ENCODE measurements at places on chromosomes 2 and 18.

DNA sequence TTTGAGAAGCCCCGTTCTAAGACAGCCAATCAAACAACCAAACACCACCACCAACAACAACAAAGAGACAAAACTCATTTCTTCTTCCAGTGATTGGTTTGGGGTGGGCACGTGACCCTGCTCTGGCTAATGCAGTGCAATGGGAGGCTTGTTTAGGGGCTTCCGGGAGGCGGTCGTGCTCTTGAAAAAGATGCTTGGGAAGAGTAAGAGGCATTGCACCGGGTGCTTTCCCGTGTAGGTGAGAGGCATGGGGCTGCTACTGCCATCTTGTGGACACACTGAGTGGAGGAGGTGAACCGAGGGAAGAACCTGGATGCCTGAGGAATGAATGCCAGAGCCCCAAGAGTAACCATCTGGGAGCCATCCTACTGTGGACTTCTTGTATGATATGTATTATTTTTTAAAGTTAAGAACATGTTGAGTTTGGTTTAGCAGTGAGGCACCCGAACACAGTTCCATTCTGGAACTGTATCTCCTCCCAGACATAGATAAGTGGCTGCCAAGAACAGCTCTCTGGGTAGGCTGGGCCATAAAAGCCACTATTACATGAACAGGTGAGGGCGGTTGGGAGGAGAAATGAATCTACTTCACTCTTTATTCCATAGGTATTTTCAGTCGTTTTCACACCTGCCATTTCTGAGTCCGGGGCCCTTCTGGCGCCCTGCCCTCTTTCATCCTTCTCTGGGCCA is 19.1 kb upstream of the ARHGAP25 start:
- DNase-seq = peak; percentile 48

DNA sequence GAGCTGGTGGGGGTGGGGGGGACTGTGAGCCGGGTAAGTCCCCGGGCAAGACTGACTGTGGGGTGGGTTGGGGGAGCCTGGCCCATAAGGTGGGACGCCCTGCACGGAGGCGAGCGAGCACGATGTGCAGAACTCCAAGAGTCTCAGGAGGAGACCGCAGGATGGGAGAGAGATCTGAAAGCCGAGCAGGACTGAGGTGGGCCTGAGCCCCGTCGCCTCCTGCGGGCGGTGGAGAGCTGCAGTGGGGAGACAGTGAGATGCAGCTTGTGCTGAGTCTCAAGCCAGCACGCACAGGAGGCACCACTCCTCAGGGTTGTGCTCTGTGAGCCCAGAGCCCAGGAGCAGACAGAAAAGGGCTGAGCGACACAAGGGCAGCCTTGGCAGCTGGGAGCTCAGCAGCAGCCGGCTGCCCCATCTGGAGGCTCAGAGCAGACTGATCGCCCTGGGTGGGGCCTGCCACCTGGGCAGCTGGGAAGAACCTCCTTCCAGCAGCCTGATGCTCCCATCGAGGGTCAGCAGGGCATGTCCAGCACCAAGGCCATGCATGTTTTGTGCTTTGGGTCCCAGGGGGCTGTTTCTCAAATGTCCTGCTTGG is 15.9 kb downstream of the ARHGEF4 start:
- no peak for DNase-seq

GRCh38 chr18:48137374-48138081 is 207.1 kb upstream of the SMAD2 start:
- DNase-seq = no peak

DNA sequence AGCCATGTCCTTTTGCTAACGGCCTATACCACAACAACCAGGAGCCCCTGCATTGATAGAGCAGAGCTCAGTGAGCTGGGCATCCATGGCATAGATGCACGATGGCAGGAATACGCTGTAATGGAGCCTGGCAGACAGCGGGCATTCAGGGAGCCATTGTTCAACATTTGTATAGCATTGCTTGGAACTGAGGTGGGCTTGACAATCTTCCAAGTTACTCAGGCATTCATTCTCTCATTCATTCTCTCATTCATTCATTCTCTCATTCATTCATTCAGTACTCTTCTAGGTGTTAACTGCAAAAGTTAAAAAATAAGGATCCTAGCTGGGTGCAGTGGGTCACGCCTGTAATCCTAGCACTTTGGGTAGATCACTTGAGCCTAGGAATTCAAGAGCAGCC is 62.7 kb downstream of the MYOM1 start:
- no peak for DNase-seq

DNA sequence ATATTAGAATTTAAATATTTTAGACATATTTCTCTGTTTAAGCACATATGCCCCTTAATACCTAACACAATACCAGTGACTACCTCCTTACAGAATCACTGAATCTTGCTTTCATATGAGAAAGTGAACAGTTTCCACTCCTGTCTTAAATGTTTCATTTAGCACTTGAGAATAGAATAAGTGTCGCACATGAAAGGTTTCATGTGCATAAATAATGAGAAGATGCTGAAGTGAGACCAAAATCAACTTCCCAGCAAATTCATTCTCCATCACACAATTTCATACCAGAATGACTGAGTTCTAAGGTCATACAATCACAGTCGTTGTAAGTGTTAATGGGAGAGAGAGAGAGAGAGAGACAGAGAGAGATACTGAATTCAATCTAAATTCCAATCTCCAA is 51.2 kb downstream of the ATIC start:
- no peak for DNase-seq

DNA sequence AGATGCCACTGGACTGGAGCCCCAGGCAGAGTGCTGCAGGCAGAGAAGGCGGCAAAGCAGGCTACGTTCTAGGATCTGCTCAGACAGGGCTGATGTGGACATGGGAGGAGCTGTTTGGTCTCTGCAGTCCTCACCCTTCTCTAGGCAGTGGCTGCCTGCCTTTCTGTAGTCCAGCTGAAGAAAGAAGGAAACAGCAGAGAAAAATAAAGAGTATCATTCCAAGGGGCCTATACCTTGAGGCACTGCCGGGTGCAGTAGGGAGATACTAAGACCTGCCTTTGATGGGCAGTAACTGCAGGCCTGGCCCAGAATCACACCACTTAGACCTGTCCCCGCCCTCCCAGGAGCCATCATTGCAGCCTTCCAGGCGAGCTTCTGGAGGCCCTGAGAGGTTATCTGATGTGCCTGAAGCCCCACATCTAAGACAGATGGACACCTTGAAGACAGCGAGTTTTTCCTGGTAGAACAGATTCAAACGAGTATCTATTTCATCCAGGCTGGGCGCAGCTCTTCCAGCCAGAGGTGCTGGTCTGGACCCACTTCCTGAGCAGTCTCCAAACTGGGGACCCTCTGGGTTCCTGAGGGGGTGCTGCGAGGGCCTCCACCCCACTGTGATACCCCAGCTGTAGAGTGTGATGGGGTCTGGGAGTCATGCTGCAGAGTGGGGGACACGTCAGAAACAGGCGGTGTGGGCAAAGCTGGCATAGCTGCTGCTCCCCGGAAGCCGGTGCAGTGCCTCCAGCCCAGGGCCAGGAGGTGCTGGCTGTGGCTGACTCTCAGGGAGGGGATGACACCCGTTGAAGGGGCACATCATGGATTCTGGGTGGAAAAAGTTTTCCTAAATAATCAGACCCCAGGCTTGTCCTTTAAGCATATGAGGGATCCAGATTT is 87.3 kb upstream of the OTOS start:
- no peak for DNase-seq

DNA sequence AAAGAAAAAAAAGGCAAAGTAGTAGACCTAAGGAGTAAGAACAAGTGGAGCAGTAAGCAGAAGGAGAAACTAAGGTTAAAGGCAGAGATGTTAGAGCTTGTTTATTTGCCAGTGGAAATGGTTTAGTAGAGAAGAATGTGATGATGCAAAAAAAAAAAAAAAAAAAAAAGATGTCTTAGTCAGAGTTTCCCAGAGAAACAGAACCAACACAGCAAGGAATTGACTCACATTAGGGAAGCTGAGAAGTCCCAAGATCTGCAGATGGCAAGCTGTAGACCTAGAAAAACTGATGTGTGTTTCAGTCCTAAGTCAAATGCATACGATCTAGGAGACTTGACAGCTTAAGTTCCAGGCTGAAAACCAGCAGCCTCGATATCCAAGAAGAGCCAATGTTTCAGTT is 1548.8 kb upstream of the LRRTM1 start:
- DNase-seq = no peak

GRCh38 chr2:23027396-23027795 is 357.6 kb upstream of the KLHL29 start:
- DNase-seq = no peak

DNA sequence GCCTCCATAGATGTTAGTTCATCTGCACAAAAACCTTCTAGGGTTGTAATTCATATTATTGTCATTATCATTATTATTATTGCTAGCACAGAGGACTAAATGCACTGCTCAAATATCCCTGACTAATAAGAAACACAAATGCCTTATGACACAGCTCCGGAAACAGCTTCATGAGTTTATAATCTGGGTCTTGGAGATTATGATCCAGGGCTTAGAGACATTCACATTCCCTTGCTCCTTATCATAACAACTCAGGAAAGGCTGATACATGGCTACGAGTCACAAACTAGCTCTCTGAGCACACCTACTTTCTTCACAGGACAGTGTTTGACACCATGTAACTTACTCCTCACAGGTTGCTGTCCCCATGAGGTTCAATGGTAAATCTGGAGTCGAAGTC is 102.2 kb upstream of the TTC39C start:
- DNase-seq = no peak

- DNase-seq = no peak
Observed at GRCh38 chr2:150866431-150866830, 379.0 kb upstream of the RND3 start.

DNA sequence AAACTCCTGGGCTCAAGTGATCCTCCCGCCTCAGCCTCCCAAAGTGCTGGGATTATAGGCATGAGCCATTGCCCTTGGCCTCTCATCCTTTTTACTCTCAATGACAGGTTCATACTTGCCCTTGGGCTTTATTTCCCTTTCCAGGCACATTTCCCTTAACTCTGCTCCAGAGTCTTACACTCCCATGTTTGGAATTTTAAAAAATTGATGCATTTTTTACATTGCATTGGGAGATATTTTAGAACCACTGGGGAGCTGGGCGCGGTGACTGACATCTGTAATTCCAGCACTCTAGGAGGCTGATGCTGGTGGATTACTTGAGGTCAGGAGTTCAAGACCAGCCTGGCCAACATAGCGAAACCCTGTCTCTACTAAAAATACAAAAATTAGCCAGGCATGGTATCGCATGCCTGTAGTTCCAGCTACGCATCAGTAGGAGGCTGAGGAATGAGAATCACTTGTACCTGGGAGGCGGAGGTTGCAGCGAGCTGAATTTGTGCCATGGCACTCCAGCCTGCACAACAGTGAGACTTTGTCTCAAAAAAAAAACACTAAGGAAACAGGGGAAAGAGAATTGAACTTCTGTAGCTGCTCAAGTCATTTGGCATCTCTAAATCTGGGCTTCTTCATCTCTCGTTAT is 18.2 kb downstream of the TGIF1 start:
- no peak for DNase-seq

GRCh38 chr2:219525533-219526232 is 11.4 kb downstream of the ASIC4 start:
- DNase-seq = no peak

DNA sequence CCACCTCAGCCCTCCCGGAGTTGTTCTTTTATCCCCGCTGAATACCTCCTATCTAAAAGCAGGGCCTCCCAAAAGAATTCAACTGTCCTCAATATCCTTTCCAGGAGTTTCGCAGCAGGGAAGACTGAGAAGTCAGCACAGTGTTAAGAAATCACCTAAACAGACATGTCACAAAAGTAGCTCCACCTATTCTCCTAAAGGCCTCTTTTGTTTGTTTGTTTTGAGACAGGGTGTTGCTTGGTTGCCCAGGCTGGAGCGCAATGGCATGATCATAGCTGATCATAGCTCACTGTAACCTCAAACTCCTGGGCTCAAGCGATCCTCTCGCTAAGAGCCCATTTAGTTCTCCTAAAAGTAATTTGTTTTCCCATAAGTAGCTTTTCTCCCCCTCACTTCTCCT is 53.8 kb downstream of the TEX44 start:
- DNase-seq = no peak

DNA sequence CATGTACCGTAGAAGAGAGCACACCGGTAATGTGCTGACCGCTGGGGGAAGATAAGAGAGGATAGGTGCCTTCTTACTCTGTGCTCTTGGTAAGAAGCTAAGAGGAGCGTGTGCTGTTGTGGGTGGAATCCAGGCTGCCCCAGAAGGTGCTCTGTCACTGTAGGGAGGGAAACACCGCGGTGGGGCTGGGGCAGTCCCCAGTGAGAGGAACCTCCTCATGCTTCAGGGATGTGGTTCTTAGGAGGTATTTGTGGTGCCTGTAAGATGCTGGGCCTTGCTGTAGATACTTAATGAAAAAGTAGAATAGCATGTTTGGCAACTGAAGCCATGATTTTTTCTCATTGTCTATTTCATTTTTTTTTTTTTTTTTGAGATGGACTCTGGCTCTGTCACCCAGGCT is 1.1 kb downstream of the COLEC11 start:
- DNase-seq = peak; percentile 34

GRCh38 chr2:173417341-173417740 is 62.7 kb downstream of the CDCA7 start:
- no peak for DNase-seq

GRCh38 chr2:67466734-67467133 is 69.6 kb downstream of the ETAA1 start:
- no peak for DNase-seq

GRCh38 chr2:127504552-127505430 is 21.5 kb downstream of the IWS1 start:
- DNase-seq = no peak

DNA sequence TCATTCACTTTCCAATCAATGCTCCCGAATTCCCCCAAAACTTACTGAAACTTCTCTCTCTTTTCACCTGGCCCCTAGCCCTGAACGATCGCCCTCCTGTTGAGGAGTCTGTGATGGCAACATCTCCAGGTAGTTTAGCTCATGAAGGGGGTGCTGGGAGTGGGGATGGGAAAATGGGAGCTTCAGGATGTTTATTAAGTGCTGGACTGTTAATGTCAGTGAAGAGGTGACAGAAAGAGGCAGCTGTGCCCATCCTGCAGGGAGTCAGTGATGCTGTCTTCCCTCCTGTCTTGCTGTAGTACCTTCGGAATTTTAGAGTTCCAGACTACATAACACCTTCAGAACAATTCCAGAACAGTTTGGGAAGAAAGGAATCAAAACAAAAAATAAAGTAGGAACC is 308.8 kb downstream of the ALK start:
- DNase-seq = no peak

- DNase-seq = no peak
Observed at GRCh38 chr18:62732617-62733016, 17.3 kb downstream of the PHLPP1 start.

DNA sequence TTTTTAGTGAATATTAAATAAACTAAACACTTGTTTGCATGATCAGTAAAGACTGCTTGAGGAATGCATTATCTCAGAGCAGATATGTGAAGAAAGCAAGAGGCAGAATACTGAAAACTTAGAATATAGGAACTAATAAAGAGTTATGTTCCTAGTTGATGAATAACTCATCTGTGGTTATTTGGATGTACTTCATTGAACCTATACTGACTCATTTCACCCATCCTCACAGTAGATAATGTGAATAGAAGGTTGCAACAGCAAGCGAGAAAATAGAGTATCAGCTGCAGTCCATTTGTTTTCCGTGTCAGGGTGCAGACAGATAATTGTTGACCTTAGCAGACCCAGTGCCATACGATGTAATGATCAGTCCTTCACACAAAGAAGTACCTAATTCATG is 945.7 kb upstream of the LRRTM1 start:
- no peak for DNase-seq

Data from stimulated activated CD4-positive, alpha-beta T cell treated with anti-CD3 and anti-CD28 coated beads, Interleukin-12 subunit alpha, Interleukin-12 subunit beta, amount 100 ng/mL, for 24 hours (primary cell).